ENCODE measurements at places on chromosomes 11 and 22.

GRCh38 chr11:128501632-128502549 is 85.5 kb downstream of the ETS1 start:
- no peak for DNase-seq

- DNase-seq, result no peak
These were observed 4.4 kb downstream of the TMEM109 start for GRCh38 chr11:60918251-60918938.

GRCh38 chr22:47206666-47207218 is 444.3 kb downstream of the TBC1D22A start:
- no peak for DNase-seq

DNA sequence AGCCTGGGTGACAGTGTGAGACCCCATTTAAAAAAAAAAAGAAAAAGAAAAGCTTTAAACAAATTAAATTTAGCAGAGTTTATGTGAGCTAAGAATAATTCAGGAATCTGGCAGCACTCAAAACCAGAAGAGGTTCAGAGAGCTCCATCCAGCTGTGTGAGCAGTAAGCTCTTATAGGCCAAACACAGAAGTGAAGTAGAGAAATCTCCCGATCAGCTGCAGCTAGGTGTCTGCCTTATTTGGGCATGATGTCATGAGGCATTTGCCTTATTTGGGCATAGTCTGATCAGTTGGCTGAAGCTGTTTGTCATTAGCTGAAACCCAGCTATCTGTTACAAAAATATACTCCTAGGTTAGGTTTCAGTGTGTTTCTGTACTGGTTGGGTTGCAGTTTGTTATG is 8.2 kb downstream of the MS4A15 start:
- DNase-seq, result no peak

DNA sequence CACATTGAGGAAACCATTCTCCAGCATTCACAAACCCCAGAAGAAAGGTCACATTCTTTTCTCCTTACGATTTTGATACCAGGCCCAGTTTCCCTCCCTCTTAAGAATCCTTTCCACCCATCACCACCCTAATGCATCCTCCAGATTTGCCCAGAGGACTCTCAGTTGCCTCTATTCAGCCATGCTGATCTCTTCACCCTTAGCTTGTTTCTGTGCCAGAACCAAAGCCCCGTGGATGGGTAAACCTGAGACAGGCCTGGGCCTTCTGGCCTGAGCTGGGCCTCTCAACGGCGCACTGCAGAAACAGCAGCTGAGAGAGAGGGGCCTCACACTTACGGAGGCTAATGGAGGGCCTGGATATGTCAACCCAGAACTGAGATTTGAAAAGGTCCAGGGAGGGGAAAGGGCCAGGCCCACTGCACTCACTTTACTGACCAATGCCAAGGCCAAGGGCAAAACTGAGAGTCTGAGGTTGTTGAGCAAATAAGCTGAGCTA is 32.2 kb upstream of the OAF start:
- DNase-seq, result no peak

DNA sequence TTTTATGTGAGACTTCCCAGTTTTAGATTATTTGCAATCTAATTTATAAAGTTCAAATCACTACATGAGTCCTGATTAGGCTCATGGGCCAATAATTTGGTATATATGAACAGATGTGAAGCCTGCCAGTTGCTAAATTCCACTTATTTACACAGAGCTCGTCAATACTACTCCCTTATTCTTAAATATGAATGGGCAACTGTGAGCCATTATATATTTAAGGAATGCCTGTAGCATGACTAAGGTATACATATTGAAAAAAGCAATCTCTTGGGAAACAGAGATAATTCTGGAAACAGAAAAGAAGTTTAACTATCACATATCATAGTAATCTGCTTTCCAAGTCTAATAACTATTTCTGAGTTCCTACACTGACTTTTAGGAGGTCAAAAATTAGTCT is 27.0 kb downstream of the RBMXL2 start:
- DNase-seq, result no peak

DNA sequence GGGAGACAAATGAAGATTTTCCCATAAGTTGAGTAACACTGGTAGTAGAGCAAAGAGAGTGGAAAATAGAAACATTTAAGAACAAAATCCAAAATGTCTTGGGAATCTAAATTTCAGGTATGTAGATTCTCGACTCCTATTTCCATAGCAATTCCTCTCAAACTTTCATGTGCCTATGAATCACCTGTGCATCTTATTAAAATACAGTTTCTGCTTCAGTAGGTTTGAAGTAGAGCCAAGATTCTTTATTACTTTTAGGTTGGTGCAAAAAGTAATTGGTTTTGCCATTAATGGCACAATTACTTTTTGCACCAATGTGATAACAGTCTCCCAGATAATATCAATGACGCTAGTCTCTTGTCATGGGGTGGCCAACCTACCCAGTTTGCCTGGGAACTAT is 115.3 kb upstream of the SLC5A12 start:
- DNase-seq, result no peak

DNA sequence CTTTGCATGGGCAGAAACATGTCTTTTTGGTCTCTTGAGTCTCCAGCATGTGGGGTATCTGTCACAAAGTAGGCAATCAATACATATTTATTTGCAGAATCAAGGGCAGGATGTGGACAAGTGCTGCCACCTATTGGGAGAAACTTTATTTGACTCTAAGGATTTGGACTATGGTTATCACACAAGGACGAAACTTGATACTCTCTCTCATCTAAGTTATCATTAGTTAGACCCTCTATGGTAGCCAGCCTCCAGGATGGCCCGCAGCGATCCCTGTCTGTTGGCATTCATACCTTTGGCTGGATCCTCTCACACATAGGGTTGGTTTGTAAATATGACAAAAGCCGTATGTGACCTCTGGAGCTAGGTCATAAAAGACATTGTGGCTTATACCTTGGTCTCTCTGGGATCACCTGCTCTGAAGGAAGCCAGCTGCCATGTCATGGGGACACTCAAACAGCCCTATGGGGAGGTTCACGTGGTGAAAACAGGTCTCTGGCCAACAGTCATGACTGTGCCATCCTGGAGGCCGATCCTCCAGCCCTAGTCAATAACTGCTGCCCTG is 1.1 kb upstream of the FBXO7 start:
- peak; percentile 58 for DNase-seq

DNA sequence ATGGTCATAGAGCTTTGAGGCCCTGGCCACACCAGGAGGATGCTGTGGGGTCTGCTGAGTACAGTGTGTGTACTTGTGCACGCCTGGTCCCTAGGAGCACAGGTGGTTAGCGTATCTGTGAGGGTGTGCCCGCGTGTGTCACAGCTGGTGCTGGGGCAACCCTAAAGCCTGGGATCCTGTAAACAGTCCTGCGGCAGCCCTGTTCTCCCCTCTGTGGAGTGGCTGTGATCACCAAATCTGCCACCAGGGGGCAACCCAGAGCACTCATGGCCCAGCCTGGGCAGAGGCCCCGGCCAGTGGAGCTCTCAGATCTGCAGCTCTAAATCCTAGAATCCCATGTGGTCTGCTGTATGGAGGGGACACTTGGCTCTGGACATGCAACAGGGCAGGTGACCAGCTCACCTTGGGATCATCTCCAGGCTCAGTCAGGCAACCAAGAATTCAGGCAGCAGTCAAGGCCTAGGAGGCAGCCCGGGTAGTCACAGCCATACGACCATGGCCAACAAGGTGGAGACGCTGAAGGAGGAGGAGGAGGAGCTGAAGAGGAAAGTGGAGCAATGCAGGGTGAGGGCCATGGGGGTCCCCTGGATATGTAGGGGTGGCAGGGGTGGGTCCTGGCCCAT is 3.9 kb downstream of the SH3BP1 start:
- DNase-seq, result peak; percentile 85

- no peak for DNase-seq
These were observed 16.8 kb upstream of the MFRP start for GRCh38 chr11:119363081-119363850.

All from HL-60 (cell line).